NCI-H526 treated with DMSO at 0.1 percent for 48 hours (cell line): ENCODE measurements at places on chromosomes 1 and 21.
A peak's percentile ranks its signal among the peaks of the same experiment; 100 is the strongest.

DNA sequence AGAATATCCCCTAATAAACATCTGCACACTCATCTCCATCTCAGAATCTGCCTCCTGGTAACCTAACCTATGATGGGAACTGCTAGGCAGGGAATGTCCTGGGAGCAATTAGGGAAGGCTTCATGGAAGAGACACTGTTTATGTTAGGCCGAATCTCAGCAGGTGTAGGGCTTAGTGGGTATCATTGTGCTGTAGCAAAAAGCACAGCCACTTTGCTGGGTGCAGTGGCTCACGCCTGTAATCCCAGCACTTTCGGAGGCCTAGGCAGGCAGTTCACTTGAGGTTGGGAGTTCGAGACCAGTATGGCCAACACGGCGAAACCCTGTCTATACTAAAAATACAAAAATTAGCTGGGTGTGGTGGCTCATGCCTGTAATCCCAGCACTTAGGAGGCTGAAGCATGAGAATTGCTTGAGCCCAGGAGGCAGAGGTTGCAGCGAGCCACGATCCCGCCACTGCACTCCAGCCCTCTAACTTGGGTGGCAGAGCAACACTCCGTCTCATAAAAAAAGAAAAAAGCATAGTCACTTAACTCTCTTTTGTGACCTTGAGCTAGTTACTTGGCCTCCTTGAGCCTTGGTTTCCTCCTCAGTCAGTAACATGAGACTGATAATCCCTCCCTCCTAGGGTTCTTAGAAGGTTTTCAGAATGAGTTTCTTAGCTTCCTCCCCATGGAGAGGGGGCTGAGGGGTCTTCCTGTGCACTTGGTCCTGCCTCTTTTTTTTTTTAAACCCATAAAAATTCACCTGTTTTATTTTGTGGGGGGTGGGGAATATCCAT is 3.5 kb downstream of the RAB42 start:
- no peak for DNase-seq

DNA sequence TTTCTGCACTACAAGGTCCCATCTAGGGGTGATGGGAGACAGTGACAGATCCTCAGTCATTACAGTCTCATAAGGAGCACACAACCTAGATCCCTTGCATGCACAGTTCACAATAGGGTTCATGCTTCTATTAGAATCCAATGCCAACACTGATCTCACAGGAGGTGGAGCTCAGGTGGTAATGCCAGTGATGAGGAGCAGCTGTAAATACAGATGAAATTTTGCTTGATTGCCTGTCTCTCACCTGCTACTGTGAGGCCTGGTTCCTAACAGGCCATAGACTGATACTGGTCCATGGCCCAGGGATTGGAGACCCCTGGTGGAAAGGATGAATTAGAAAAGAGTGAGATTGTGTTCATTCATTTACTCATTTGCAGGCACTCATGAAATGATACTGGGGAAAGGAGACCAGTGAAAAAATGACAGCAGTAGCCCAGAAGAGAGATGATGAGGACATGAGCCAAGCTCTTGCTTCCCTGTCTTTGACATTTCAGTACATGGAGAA is 251.6 kb upstream of the DUSP10 start:
- no peak for DNase-seq

GRCh38 chr1:165408518-165408917 is 36.4 kb downstream of the RXRG start:
- DNase-seq, result peak; percentile 61

GRCh38 chr21:33238146-33238545 is 8.4 kb downstream of the IFNAR2 start:
- DNase-seq, result no peak

GRCh38 chr1:170664093-170664827 is at the start of gene PRRX1:
Gene PRRX1 (plus strand): TSS chr1:170664131. CDS start chr1:170664219, 88 bp downstream.
- peak; percentile 57 for DNase-seq

DNA sequence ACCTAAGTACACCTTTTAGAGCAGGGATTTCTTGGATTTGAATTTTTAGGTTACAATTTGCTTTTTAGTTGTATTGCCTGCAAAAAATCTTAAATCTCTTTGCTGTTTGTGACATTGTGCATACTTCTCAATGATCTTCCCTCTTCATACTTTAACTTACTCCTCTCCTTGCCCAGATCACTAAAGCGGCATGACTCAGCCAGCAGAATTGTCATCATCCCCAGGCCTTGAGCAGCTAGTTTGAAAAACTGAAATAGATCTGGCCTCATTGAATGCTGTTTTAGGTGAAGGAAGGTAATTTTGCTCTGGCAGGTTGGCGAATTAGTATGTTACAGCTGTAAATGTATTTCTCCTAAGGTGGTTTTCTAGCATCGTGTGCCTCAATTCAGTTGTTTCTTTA is 145.9 kb downstream of the RYR2 start:
- no peak for DNase-seq

DNA sequence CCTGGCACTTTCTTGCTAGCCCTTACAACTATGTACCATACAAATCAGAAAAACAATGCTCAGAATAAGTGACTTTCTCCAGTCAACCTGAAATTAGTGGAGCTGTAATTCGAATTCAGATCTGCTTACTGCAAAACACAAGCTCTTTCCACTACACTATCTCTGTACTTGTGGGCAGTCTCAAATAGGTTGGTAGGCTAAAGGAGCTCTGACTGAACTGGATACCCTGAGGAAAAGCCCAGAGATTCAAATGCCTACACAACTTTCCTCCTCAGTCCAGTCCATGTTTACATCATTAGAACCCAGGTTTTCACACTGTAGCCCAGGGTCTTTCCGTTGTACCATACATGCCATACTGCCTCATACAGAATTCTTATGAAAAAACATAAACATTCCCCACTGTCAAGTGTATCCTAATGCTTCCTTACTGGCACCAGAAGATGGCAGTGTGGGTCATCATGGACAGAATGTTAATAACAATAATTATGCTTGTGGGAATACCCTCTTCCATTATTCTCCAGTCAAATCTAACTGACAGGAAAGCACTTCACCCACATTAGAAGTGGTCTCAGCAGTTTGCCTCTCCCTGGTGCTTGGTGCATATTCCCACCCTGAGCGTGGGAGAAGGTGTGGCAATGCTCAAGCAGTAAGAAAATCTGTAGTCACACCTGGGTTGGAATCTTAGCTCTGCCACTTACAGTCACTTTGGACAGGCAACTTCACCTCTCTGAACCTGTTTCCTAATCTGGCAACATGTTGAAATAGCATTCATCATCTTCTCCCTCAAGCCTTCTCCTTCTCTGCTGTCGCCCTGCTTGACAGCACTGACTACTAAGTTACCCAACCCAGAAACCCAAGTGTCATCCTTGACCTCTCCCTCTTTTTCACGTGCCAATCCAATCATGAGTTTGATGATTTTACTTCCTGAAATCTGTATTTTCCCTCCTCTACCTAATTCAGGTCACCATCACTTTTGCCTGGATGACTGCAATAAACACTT is 14.4 kb upstream of the ZFYVE9 start:
- peak; percentile 11 for DNase-seq
